ENCODE measurements at places on chromosomes 12 and 14.

DNA sequence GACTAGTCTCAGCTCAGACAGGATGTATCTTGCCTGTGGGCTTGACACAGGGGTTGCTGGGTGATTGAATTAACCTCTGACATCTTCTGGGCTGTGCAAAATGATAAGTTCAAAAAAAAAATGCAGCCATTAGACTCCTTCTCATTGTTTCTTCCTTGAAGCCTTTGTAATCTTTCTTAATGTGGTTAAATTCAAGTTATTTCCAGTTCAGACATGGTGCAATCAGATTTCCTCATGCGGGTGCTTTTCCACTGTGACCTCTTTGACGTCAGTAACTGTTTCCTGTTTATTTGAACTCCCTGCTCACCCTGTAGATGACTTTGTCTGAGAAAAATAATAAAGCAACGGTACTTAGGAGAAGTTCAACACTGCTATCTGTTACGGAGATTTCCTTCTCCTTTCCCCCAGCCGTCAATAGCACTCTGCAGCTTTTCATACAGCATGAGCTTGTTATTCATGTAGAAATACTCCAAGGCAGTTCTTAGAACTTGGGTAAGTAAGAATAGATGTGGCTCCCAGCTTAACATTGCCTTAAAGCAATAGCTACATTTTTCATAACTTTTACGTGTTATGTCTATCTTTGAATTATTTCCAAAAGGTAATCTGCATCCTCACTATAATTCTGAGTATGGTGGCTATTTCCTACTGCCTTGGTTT lies 155.5 kb downstream of the PRKCH start:
- DNase-seq: no peak

GRCh38 chr12:105444653-105445102 lies 114.2 kb downstream of the C12orf75 start:
- DNase-seq: no peak

- DNase-seq: no peak
Observed at GRCh38 chr12:52929538-52929937, 19.4 kb upstream of the KRT18 start.

DNA sequence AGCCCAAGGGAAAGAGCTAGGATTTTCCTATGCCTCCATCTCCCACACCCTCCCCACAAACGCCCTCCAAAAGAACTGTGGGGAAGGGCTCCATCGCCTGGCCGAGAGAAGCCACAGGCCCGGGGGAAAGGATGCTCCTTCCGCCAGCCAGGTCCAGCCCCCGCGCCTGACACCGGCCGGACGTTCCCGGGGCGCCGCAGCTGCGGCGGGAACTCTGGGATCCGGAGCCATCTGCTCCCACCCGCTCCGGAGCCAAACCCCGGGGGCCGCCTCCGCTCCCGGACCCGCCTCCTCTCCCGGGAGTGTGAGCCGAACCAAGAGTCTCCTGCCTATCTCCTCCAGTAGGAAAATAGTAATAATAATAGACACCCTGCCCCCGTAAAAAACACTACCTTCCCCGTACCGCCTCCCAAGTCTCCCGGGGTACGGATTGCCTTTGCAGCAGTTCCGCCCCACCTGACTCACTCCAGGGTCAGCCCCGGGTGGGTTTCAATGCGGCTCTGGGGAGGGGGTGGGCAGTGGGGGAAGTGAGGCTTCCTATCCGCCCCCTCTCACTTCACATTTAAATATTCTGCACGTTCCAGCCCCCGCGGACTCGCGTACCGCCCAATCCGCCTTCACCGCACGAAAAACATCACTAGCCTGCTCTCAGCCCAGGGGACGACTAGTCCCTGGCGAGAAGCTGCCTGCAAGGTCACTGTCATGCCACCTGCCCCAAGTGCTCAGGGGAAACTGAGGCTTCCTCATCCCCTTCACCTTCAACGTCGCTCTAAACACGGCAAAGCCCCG lies 2.4 kb downstream of the AGAP2 start:
- DNase-seq: no peak

DNA sequence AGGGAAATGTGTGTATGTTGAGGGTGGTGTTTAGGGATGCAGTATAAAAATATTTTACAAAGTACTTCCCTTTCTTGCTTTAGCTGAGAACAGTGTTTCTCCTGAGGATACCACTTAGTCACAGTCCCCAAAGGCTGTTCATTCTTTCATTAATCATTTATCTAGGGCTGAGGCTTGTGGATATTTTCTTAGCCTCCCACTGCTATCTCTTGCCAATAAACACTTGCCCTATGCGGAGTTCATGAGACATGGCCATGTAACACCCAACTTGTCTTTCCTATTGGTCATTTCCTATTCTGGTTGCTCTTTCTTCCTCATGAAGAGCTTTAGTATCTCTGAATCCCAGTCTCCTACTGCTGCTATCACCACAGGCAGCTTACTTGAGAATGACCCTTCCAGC lies 75.1 kb downstream of the ETNK1 start:
- no peak for DNase-seq

- DNase-seq: no peak
Observed at GRCh38 chr14:74569806-74570591, 42.0 kb downstream of the LTBP2 start.

GRCh38 chr12:16063726-16064125 lies 152.6 kb downstream of the DERA start:
- no peak for DNase-seq

DNA sequence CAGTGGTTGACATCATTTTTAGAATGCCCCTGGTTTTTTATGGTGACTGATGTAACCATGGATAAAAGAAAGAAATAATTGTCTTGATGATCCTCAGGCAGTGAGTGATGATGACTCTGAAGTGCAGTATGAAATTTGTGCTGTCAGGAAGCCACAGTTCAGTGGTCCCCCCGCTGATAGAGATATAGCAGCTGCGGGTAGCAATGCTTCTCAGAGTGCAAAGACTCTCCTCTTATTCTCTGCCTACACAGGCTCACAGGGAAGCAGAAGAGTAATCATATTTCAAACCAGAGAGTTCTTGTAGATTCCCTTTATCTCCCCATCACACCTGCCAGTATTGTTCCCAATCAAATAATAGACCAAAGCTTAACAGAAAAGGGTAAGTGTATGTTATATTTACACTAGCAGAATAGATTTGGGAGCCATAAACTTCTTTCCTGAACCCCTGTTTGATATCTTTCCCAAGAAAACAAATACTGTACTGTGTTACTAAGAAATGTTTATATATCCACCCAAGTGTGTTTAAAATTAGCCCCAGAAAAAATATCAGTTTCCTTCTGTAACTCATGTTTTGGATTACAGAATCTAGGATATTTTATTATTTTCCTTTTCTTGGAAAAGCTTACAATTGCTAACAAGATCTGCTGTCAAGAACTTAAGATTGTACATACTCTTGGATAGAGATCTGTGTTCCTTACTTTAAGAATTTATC lies 1817.4 kb upstream of the FLRT2 start:
- DNase-seq: no peak

DNA sequence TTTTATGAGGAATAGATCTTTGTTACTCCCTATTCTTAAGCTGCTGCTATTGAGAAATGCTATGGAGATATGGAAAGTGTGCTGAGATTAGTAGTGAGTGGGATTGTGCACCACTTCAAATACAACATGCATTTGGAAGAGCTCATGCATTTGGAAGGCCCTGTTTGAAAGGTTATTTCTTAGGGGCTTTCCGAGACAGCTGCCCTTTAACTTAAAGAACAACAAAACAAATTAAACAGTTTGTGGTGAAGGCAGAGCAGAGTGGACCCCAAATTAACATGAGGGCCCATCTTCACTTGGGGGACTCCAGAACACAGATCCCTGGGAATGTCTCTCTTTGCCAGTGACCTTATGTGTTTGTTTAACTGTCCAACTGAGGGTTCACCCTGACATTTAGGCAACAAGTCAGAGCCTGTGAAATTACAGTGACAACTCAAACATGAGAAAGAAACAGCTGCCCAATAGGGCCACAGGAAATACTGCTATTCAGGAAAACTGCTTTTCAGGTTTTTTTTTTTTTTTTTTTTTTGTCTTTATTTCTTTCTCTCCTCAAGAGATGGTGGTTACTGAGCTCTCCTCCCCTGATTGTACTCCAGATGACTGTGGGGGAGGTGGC lies 41.4 kb upstream of the IGF1 start:
- DNase-seq: no peak

DNA sequence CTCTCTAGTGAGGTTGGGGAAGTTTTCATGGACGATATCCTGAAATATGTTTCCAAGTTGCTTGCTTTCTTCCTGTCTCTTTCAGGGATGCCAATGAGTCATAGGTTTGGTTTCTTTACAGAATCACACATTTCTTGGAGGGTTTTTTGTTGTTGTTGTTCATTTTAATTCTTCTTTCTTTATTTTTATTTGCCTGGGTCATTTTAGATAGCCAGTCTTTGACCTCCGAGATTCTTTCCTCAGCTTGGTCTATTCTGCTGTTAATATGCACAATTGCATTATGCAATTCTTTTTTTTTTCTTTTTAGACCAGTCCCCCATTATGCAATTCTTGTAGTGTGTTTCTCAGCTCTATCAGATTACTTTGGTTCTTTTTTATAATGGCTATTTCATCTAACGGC lies 338.9 kb downstream of the AEBP2 start:
- no peak for DNase-seq

- no peak for DNase-seq
Observed at GRCh38 chr12:67436230-67436629, 167.1 kb downstream of the CAND1 start.

DNA sequence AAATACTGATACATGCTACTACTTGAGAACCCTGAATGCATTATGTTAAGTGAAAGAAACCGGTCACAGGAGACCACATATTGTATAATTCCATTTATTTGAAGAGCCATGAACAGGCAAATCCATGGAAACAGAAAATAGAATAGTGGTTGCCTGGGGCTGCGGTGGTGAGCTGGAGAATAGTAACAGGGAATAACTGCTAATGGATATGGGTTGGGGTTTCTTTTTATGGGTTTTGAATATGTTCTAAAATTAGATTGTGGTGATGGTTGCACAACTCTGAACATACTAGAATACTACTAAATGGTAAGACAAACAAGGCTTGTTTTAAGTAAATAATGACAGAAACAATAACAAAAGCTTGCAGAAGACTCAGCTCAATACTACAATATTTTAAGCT lies 293.0 kb downstream of the BTG1 start:
- DNase-seq: no peak

- no peak for DNase-seq
Observed at GRCh38 chr12:51970904-51971646, 19.6 kb downstream of the ACVR1B start.

- DNase-seq: no peak
Observed at GRCh38 chr14:101082436-101083384, 179.2 kb upstream of the RTL1 start.
